ENCODE measurements at places on chromosomes 4 and X. TPM values are rescaled to one million over a fixed set of nuclear protein-coding genes. Genes with fewer than 3 reads are reported as not detected.

Gene TLR6
- 1.00 TPM for total RNA-seq

GRCh38 chr4:153474251-153474650 lies 8.1 kb downstream of the TMEM131L start:
- H3K27me3 ChIP-seq: no peaks in the 10 kb centered on the region
- peaks cover 2% of the 10 kb centered on the region for H3K36me3 ChIP-seq
- peaks cover 38% of the 10 kb centered on the region for H3K4me1 ChIP-seq
- DNase-seq: no peak

Gene SPATA4
- total RNA-seq: not detected

GRCh38 chr4:8770518-8771257 lies 101.0 kb downstream of the HMX1 start:
- H3K27ac ChIP-seq: no peak overlapping the region
- no peaks in the 10 kb centered on the region for H3K4me1 ChIP-seq
- no peaks in the 10 kb centered on the region for H3K36me3 ChIP-seq
- H3K27me3 ChIP-seq: no peaks in the 10 kb centered on the region
- H3K4me3 ChIP-seq: no peak overlapping the region
- no peak for DNase-seq

Gene CFAP99
- 0.12 TPM for total RNA-seq

DNA sequence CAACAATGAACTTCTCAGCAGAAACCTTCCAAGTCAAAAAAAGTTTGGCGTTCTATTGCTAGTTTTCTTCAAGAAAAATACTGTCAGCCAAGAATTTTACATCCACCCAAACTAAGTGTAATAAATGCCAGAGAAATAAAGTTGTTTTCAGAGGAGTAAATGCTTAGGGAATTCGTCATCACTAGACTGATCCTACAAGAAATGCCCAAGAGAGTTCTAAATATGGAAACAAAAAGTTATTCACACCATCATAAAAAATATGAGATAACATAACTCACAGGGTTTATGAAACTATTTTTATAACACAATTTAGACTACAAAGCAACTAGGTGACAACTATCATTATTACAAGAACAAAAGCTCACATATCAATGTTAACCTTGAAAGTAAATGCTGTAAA lies 259.5 kb upstream of the GABRA2 start:
- DNase-seq: no peak
- no peaks in the 10 kb centered on the region for H3K4me1 ChIP-seq
- no peaks in the 10 kb centered on the region for H3K36me3 ChIP-seq
- no peak overlapping the region for H3K4me3 ChIP-seq
- H3K27me3 ChIP-seq: no peaks in the 10 kb centered on the region

Gene NAAA
- total RNA-seq: 90.0 TPM

Gene SMR3A
- not detected for total RNA-seq

Gene ALB
- not detected for total RNA-seq
